ENCODE measurements at places on chromosomes 11 and 22. TPM values are rescaled to one million over a fixed set of nuclear protein-coding genes. Genes with fewer than 3 reads are reported as not detected.

OR52E8 gene
- total RNA-seq: not detected

TRPC6 gene
- 2.0 TPM for total RNA-seq

HEPN1 gene
- not detected for total RNA-seq

APOA4 gene
- total RNA-seq: 0.34 TPM

DNA sequence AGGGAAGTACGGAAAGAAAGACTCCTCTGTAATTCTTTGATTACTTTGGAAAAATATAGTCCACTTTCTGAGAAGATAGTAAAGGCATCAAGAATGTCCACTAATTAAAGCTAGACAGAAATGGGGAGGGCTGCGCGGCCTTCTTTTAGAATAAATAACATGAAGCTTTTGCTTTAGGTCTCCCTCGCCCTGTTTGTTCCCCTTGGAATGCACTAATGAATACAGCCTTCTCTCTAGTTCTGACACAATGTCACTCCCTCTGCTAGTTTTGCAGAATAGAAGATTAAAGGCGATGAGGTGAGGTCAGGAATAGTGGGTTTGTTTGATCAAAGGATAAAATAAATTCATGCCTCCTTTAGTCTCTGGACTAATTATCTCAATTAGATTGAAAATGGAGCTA, 543.9 kb downstream of the OPCML start:
- no peaks in the 10 kb centered on the region for H3K4me1 ChIP-seq
- H3K27me3 ChIP-seq: peaks cover 6% of the 10 kb centered on the region
- no peaks in the 10 kb centered on the region for H3K36me3 ChIP-seq
- H3K4me3 ChIP-seq: no peak overlapping the region
- no peak for DNase-seq

GRCh38 chr11:8206251-8207079, 37.6 kb upstream of the RIC3 start:
- peaks cover 7% of the 10 kb centered on the region for H3K4me1 ChIP-seq
- H3K27me3 ChIP-seq: peaks cover 17% of the 10 kb centered on the region
- no peaks in the 10 kb centered on the region for H3K36me3 ChIP-seq
- no peak for DNase-seq

GRCh38 chr22:50612528-50613221, 12.1 kb downstream of the MAPK8IP2 start:
- H3K36me3 ChIP-seq: no peaks in the 10 kb centered on the region
- no peak overlapping the region for H3K4me3 ChIP-seq
- H3K4me1 ChIP-seq: peaks cover 17% of the 10 kb centered on the region
- peaks cover 22% of the 10 kb centered on the region for H3K27me3 ChIP-seq
- H3K27ac ChIP-seq: no peak overlapping the region
- no peak for DNase-seq

DNA sequence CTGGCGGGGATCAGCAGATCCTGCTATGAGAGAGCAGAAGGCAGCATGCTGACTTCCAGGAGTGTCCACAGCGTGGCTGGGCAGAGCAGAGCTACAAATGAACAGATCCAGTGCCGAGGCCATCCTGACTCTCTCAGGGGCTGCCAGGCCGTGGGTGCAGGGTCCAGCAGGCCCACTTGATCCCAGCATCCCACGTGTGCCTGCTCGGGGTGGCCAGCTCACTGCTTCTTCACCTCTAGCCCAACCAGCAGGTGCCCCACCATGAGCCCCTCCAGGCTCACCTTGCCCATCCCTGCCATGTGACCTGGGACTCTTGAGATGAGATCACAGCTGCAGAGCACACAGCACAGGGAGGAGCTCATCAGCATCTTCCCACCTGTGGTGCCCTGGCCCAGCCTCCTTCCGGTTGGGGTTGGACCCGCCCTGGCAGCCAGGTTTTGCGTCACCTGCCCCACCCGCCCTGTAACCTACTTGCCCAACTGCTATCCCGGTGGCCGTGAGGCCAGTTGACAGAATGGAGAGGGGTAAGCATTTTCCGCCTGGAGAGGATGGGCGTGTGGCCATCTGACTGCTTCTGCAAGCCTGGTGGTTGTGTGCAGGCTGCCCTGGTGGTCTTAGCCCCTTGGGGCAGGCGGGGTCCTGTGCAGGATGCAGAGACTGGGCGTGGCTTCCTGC, 11.0 kb downstream of the TANGO2 start:
- no peak overlapping the region for H3K4me3 ChIP-seq
- no peak overlapping the region for H3K27ac ChIP-seq
- no peaks in the 10 kb centered on the region for H3K27me3 ChIP-seq
- H3K36me3 ChIP-seq: peaks cover 7% of the 10 kb centered on the region
- peaks cover 28% of the 10 kb centered on the region for H3K4me1 ChIP-seq
- DNase-seq: no peak

- DNase-seq: no peak
These were observed 46.8 kb upstream of the IGLL5 start for GRCh38 chr22:22840780-22841179.

DNA sequence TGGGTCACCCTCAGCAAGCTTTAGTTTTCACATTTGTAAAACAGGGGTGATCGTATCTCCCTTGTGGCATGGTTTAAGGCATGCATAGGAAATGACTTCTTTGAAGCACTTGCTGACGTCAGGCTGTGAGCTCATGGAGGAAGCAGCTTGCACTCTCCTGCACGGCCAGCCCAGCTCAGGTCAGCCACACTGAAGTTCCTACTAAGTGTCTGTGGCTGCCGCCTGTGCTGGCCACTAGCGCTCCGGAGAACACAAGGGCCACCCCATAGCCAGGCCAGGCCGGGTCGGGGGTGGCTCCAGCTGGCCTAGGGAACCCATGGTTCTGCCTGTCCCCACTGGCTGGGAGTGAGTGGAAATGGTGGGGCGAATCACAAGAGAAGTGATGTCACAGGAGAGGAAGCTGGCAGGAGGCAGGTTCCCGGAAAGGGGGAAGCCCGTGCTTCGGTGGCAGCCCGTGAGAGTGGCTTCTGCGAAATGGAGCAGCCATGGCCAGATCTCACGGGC, 28.2 kb downstream of the KCTD17 start:
- H3K27me3 ChIP-seq: peaks cover 24% of the 10 kb centered on the region
- H3K27ac ChIP-seq: no peak overlapping the region
- H3K4me1 ChIP-seq: peaks cover 2% of the 10 kb centered on the region
- DNase-seq: no peak

DNA sequence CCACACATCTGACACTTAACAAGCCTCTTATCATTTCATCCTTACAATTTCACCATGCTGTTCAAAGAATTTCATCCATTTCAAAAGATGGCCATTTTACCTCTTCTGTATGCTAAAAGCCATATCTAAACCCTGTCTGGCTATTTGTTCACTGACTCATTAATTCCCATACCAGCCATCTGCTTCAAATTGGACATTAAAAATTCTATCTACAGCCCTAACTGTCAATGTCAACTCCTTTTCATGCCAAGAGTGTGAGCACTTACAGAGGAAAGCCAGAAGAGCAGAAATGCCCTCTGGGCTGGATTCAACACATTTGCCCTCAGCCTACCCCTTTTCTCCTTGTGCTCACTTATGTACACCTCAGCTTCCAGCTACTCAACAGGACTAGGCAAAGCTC, 59.2 kb downstream of the SYTL2 start:
- DNase-seq: no peak
- no peak overlapping the region for H3K4me3 ChIP-seq
- H3K36me3 ChIP-seq: no peaks in the 10 kb centered on the region
- no peaks in the 10 kb centered on the region for H3K27me3 ChIP-seq

DNA sequence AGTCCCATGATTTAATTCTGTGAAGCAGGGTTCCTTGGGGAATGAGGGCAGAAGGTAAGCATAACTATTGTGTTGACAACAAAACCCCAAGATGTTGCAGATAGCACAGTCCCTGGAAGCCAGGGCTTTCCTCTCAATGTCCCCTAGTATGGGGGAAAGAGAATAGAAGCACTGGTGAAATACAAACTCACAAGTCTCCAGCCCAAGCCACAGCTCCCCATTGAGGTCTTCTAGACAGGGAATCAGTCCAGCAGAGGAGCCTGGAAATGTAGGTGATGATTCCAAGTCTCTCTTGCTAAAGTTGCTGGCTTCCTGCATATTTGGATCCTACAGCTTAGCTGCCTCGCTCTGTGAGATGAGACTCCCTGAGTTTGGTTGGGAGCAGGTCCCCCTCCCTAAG, 31.7 kb upstream of the DRD2 start:
- H3K36me3 ChIP-seq: no peaks in the 10 kb centered on the region
- DNase-seq: no peak
- H3K27ac ChIP-seq: no peak overlapping the region
- H3K4me1 ChIP-seq: peaks cover 9% of the 10 kb centered on the region

DNA sequence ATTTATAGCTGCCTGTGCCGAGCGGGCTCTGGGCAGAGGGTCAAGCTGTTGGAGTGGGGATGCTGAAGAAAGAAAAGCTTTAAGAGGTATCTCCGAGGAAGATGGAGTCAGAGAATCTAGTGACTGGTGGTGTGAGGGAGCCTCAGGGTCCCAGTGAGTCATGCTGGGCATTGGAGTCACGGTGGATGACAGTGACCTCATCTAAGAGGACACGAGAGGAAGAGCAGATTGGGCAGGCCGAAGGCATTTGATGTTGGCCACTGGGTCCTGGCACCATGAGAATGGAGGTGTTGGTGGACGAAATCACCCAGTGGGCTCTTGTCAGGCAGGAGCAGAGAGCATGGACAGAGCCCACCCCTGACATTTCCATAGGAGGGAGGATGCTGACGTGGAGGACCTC, 68.4 kb downstream of the TBC1D22A start:
- H3K36me3 ChIP-seq: no peaks in the 10 kb centered on the region
- peaks cover 35% of the 10 kb centered on the region for H3K4me1 ChIP-seq
- DNase-seq: no peak
- H3K27me3 ChIP-seq: no peaks in the 10 kb centered on the region
- H3K27ac ChIP-seq: peak overlapping the region; percentile 84
- H3K4me3 ChIP-seq: no peak overlapping the region

OR51B5 gene
- not detected for total RNA-seq

DNA sequence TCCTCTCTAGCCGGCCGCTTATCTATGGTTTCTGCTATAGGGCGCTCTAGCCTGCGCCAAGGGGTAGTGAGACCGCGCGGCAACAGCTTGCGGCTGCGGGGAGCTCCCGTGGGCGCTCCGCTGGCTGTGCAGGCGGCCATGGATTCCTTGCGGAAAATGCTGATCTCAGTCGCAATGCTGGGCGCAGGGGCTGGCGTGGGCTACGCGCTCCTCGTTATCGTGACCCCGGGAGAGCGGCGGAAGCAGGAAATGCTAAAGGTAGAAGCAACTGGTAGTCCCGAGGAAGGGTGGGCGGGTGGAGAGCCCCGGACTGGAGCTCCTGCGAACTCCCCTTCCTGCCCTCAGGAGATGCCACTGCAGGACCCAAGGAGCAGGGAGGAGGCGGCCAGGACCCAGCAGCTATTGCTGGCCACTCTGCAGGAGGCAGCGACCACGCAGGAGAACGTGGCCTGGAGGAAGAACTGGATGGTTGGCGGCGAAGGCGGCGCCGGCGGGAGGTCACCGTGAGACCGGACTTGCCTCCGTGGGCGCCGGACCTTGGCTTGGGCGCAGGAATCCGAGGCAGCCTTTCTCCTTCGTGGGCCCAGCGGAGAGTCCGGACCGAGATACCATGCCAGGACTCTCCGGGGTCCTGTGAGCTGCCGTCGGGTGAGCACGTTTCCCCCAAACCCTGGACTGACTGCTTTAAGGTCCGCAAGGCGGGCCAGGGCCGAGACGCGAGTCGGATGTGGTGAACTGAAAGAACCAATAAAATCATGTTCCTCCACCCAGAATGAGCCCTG, at the start of the genes LBHD1 and UQCC3:
Gene LBHD1, minus strand, starts transcription at position 660 of the 782 bp plus-strand sequence. CDS start 2,236 bp downstream, outside the sequence.
Gene UQCC3, plus strand, starts transcription at position 66 of the 782 bp plus-strand sequence. Its CDS starts 73 bp downstream, at position 139.
- peak; percentile 85 for DNase-seq
- no peaks in the 10 kb centered on the region for H3K27me3 ChIP-seq
- H3K27ac ChIP-seq: peak within 1 kb of the TSS; percentile 89
- peaks cover 20% of the 10 kb centered on the region for H3K36me3 ChIP-seq
- peak within 1 kb of the TSS; percentile 86 for H3K4me3 ChIP-seq

DNA sequence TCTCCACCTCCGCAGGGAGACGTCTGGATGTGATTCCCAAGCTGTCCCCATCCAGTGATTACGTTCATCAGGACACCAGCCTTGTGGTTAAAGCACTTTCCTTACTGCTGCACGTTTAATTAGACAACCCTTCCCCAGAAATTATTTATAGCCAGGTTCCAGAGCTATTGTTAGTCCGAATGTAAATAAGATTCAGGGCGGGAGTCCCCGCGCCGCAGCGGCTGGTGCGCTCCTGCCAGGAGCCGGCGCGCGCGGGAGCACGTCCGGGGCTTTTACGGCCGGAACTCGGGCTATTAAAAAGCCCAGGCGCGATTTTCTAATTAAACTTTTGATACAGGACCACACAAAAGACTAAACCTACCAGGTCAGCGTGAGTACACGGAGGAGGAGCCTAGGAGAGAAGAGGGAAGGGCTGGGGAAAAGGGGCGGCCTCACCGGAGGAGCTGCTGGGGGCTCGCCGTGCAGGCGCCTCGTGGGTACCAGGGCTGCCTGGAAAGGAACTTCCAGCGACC, 538.3 kb downstream of the OPCML start:
- no peak overlapping the region for H3K4me3 ChIP-seq
- no peak for DNase-seq
- no peaks in the 10 kb centered on the region for H3K36me3 ChIP-seq
- H3K4me1 ChIP-seq: no peaks in the 10 kb centered on the region
- H3K27ac ChIP-seq: no peak overlapping the region
- H3K27me3 ChIP-seq: peaks cover 26% of the 10 kb centered on the region

GRCh38 chr22:45542001-45542520, 39.4 kb downstream of the FBLN1 start:
- DNase-seq: no peak
- peaks cover 46% of the 10 kb centered on the region for H3K36me3 ChIP-seq
- H3K27ac ChIP-seq: no peak overlapping the region
- no peaks in the 10 kb centered on the region for H3K27me3 ChIP-seq

- H3K36me3 ChIP-seq: no peaks in the 10 kb centered on the region
- H3K4me1 ChIP-seq: no peaks in the 10 kb centered on the region
- H3K4me3 ChIP-seq: no peak overlapping the region
- no peaks in the 10 kb centered on the region for H3K27me3 ChIP-seq
These were observed 17.4 kb downstream of the CABIN1 start for GRCh38 chr22:24028533-24028932.

DNA sequence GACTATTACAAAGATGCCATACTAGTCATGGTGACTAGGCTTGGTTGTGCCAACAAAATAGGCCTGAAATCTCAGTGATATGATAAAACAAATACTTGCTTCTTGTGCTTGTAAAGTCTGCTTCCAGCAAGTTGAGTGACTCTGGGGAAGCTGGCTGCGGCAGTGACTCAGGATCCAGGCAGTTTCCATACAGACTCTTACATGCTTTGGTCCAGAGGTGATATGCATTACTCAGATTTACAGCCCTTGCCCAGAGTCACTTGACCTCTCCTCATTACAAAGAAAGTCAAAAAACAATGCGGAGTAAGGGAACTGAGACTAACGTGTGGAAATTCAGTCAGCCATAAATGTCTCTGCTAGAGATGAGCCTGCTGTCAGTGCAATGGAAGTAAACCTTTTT, 387.5 kb downstream of the KCNA4 start:
- H3K4me1 ChIP-seq: no peaks in the 10 kb centered on the region
- no peak for DNase-seq
- no peaks in the 10 kb centered on the region for H3K27me3 ChIP-seq
- H3K4me3 ChIP-seq: no peak overlapping the region

SYNGR1 gene
- total RNA-seq: 52.5 TPM

OR2D2 gene
- total RNA-seq: not detected

LRRC56 gene
- 2.4 TPM for total RNA-seq
